ENCODE measurements at places on chromosomes 7 and 10.

GRCh38 chr7:127654404-127655394 lies 2.7 kb downstream of the SND1 start:
- no peak for DNase-seq

GRCh38 chr7:132799081-132799413 lies 222.8 kb upstream of the PLXNA4 start:
- DNase-seq = no peak

DNA sequence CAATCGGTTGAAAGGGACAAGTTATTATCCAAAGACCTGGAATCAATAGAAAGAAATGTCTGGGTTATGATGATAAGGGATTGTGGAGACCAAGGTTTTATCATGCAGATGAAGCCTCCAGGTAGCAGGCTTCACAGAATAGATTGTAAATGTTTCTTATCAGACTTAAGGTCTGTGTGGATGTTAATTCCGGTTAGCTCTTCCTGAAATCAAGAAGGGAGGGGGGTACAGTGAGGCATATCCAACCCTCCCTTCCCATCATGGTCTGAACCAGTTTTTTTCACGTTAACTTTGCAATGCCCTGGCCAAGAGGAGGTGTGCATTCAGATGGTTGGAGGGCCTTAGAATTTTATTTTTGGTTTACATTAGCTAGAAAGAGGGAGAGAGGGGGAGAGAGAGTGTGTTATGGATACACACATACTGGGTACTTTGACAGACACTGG lies 9.8 kb upstream of the LRRC61 start:
- no peak for DNase-seq

DNA sequence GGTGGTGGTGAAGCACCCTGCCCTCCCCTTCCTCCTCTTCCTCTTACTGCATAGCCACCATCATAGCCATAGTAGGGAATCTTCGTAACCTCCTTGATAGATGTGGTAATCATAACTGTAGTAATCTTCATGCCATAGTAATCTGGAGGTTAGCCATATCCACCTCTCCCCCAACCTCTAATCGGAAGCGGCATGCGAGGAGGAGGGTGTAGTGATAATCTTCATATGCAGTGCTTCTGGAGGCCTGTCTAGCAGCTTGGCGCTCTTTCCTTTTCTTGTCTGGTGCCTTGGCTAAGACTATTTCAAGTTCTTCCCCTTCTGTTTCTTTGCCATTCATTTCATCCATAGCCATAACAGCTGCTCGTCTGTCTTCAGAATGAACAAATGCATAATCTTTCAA lies 90.9 kb downstream of the MLLT10 start:
- no peak for DNase-seq

- DNase-seq = no peak
Observed at GRCh38 chr7:64559206-64559605, 3.7 kb downstream of the ZNF680 start.

All from NCI-H187 (cell line).